Renal cortical epithelial cell (primary cell): ENCODE measurements at places on chromosomes 3 and 15.

DNA sequence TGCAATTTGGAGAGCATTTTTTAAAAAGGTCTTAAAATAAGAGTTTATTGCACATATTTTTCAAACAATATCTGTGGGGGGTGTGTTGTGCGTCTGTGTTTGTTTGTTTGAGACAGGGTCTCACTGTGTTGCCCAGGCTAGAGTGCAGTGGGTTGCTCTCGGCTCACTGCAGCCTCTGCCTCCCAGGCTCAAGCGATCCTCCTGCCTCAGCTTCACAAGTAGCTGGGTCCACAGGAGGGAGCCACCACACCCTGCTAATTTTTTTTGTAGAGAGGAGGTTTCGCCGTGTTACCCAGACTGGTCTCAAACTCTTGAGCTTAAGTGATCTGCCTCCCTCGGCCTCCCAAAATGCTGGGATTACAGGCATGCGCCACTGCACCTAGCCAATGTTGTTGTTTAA, 2.7 kb downstream of the MLF1 start:
- no peak for DNase-seq

GRCh38 chr15:88221836-88222235, 34.7 kb downstream of the NTRK3 start:
- no peak for DNase-seq

- no peak for DNase-seq
These were observed 71.9 kb downstream of the IL12A start for GRCh38 chr3:160060409-160061027.

GRCh38 chr3:82178291-82178690, 416.8 kb upstream of the GBE1 start:
- DNase-seq: no peak

- peak; percentile 30 for DNase-seq
These were observed 34.7 kb upstream of the BDH1 start for GRCh38 chr3:197590313-197590962.
